Stimulated activated CD4-positive, alpha-beta T cell treated with anti-CD3 and anti-CD28 coated beads, Interleukin-1b, Interleukin-23, amount 100 ng/mL, for 24 hours (primary cell): ENCODE measurements at places on chromosomes 3 and 15.

GRCh38 chr3:127216415-127217261 is 23.7 kb downstream of the PRR23E start:
- no peak for DNase-seq

- DNase-seq: no peak
Observed at GRCh38 chr3:29153811-29154210, 127.1 kb upstream of the RBMS3 start.

GRCh38 chr3:143203848-143204247 is 84.3 kb downstream of the CHST2 start:
- DNase-seq: no peak

DNA sequence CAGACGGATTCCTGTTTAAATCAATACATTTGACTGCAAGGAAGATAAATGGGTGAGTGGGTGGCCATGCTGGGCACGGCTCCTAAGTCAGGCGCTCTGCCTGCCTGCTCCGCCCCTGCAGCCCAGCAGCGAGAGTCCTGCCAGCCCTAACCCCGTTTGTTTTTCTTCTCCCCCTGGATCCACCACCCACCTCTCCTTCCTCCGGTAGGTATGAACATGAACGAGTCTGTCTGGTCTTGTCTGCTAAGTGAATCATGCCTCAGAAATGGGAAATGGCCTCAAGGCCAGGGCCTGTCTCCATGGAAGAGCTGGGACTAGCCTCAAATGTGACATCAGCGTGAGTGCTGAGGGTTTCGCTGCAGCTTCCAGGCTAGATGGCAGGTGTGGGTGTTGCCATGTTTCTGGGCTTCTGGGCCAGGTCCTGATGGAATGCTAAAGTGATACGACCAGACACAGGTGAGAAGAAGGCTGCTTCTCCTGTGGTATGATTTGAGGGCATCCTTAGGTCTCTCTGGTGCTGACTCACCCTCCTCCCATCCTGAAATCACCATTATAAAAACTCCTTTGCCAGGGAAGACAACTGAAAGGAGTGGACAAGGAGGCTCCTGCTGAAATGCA is 5.6 kb upstream of the FEM1B start:
- DNase-seq: no peak

DNA sequence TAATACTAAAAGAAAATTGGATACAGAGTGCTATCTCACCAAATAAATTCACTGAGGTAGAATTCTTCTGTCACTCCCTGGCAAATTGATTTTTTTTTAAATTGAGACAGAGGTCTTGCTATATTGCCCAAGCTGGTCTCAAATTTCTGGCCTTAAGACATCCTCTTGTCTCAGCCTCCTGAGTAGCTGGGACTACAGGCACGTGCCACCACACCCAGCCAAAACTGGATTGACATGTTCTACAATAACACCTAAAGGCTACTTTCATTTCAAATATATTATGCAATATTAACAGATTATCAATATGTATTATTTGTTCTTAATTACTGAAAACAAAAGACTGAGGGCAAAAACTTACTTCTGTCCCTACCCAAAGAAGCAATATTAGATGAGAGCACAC is 36.7 kb downstream of the TFDP2 start:
- DNase-seq: no peak

GRCh38 chr3:111541911-111542483 is at the start of gene CD96:
TSS of gene CD96 (plus strand) at chr3:111542197. CDS start at chr3:111542249, 52 bp downstream.
- DNase-seq: peak; percentile 35

- peak; percentile 92 for DNase-seq
Observed at GRCh38 chr3:141311496-141312353, 56.6 kb upstream of the ZBTB38 start.

- DNase-seq: peak; percentile 19
Observed at GRCh38 chr15:33242165-33242564, 47.7 kb upstream of the FMN1 start.

GRCh38 chr3:165279471-165279870 is 83.3 kb upstream of the SLITRK3 start:
- no peak for DNase-seq

DNA sequence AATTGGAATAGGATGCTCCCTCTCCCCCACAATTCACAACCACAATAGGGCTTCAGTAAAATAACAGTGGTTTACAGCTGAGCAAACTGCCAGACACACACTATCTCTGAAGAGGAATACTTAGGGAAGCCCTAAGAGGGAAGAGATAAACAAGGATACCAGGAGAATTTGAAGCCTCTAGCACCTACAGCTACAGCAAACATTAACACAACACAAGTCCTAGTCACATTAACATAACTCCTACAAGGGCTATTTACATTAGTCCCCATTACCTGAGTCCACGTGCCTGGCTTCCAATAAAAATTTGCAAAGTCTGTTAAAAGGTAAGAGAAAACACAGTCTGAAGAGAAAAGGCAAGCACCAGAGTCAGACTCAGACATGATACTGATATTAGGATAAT is 346.9 kb upstream of the CDIN1 start:
- DNase-seq: no peak

- no peak for DNase-seq
Observed at GRCh38 chr15:69071260-69071659, 56.8 kb downstream of the NOX5 start.
